NCI-H1105 (cell line): ENCODE measurements at places on chromosomes 7 and 10.

GRCh38 chr10:111295788-111296187, 219.0 kb downstream of the ADRA2A start:
- no peak for DNase-seq

- no peak for DNase-seq
These were observed 133.7 kb upstream of the KLF14 start for GRCh38 chr7:130867581-130868136.

GRCh38 chr10:49264177-49264677, 34.7 kb upstream of the C10orf71 start:
- no peak for DNase-seq

GRCh38 chr10:14611968-14612693, 162.6 kb downstream of the FAM107B start:
- DNase-seq: no peak

DNA sequence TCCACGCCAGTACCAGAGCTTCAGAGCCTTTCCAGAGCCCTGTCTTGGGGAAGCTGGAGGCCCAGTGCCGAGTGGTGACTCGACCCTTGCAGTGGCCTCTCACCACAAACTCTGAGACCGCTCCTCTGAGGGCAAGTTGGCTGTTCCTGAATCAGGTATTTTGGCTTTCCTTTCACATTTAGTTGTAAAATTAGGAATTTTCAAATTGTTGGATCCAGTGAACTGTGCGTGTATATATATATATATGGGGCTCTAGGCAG, 128.7 kb upstream of the UNC5B start:
- no peak for DNase-seq

- no peak for DNase-seq
These were observed 18.5 kb upstream of the CFAP46 start for GRCh38 chr10:132960631-132961419.
